ENCODE measurements at places on chromosomes 12 and 14.

DNA sequence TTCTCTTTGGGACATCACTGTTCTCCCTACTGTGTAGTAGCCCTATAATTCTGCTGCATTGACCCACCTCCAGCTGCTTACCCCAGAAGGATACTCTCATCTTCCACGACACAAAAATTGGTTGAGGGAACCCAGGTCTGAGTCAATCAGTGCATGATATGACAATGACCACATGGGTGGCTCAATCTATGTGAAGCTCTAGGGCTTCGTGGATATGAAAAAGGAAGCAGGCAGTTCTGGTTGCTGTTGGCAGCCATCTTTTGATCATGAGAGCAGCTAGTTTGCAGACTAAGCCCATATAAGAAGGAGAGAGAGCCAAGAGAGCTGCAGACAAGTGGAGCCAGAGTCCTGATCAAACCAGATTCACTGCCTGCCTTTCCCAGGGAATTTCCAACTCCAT is 57.9 kb downstream of the AVPR1A start:
- DNase-seq, result no peak

- peak; percentile 49 for DNase-seq
Measured at GRCh38 chr12:118103201-118103600, 610 bp downstream of the VSIG10 start.

DNA sequence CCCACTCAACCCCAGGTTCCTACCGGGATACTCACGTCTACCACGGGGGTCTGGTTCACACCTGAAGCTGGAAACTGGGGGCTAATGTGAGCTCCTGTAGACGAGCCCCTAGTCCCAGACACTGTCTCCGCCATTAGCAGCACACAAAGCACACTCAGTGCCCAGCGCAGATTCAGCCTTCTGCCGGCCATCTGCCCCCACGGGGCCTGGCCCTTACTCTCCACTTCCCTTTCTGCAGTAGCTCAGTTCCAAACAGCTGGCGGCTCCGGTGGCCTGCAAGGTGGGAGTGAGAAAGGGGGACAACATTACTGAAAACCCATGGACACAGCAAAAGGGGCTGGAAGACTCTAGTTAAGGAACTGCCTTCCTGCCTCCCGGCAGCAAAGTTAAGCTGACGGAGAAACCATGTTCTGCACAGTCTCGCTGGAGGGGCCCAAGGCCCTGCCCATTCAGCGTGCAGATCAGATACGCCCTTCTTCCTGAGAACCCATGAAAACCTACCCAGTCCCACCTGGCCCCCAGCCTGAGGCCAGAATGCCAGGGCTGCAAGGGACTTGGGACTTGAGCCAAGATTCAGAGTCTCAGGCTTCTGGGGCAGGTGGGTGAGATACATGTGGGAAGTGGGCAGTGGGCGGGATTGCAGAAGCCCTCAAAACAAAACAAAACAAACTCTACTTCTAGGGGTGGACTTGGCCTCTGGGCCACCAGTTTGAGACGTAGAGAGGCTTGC is 2.1 kb downstream of the SLC8B1 start:
- DNase-seq, result no peak

- no peak for DNase-seq
Measured at GRCh38 chr14:41498959-41499358, 107.7 kb upstream of the LRFN5 start.

- DNase-seq, result no peak
Measured at GRCh38 chr14:52527052-52527451, 25.3 kb downstream of the TXNDC16 start.

DNA sequence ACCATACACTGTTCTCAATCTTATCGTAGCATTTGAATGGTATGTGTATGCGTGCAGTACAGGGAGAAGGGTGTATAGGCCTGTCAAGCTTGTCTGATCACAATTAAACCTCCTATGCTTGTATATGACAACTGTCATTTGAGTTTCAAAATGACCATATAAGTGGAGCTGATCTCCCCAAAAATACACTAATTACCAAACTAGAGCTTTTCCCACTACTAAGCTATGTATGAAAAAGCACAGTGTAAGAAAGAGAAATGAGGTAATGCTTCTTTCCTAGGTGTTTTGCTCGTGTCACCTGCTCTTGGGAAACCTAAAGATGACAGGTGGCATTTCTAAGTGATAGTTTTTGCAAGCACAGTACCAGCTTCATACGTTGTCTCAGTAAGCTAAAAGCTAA is 1.1 kb upstream of the STK38L start:
- no peak for DNase-seq

DNA sequence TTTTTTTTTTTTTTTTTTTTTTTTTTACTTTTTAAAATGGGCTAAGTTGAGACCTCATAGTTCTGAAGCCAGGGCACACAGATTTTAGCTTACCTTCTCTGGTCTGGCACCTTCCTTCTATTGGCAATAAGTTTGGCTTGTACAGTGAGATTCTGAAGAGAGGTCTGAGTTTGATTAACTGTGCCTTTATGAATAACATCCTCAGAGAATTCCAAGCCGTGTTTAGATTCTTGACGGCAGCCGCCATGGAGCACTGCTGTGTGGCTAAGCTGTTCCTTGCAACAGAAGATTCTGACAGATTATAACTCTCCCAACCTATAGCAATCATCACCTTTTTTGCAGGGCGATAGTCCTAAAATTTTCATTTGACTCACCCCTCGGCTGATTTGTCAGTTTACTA is 354.9 kb upstream of the FAR2 start:
- no peak for DNase-seq

DNA sequence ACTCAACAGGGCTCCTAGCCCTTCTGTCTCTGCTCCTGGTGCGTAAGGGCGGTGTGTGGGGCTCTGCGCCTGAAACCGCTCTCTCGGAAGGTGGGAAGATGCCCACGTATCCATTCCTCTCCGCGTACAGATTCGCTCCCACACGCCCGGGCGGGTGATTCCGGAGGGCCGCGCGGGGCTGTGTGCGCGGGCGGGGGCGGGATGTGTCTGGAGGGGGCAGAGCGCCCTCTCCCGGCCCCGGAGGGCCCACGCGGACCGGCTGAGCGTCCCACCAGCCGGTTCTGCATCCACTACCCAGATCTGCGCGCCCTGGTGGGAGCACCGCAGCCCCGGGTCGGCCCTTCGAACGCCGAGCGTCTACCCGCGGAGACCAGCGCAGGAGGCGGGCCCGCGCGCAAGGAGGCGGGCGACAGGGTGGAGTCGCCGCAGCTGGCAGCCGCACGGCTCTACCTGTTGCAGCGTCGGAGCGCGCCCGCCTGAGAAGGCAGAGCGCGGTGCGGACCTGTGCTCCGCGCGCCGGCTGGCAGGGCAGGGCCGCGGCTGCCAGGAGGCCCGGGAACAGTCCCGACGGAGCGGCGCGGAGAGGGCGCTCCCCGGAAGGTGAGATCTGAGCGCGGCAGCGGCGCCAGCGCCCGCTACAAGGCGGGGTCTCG is 1.4 kb upstream of the KCNK13 start:
- peak; percentile 86 for DNase-seq

DNA sequence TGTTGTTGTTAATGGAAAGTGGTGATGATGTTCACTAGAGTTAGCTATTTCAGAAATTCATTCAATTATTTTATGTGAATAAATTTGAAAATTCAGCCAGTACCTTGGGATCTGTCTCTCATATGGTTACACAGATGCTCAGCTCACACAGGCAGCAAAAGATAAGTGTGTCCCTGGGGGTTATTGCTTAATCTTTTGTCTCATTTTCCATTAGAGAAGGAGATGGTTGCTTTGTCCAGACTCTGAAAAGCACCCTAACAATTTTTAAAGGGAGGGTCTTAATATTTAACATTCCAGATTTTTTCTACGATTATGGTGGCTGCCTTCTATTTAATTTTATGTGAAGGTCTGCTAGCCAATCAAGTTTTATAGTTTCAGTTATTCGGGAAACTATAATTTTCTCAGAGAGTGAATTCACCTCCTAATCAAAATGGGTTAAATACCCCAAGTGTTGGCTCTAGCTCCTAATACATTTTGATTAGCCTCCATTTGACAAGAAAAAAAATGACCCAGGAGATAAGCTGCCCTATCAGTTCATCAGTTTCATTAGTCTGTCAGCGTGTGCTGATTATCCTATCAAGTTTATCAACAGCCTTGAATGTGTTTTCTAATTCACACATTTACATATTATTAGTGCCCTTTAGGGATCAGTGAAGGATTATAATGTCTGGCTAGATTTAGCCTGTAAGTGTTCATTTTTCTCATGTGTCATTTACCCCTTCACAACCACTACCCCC is 282.1 kb downstream of the TMTC2 start:
- no peak for DNase-seq

GRCh38 chr14:81455390-81455789 is 55.3 kb upstream of the STON2 start:
- DNase-seq, result no peak

DNA sequence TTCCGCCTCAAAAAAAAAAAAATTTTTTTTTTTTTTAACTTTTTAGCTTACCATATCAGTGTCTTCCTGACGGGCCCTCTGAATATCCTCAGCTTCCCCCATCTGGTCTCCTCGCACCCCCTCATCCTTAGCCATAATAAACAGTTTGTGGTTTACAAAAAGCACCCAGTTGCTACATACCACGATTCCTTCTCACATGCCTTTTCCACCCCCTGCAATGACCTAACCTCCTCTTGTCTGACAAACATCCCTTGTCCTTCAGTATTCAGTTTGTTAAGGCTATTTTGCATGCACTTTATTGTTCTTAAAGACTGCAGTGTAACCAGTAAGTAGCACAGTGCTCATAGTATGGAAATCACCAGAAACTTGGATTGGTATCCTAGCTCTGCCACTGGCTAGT is 88.5 kb downstream of the PPM1H start:
- no peak for DNase-seq

- no peak for DNase-seq
Measured at GRCh38 chr12:27345376-27345775, 12.7 kb downstream of the BMAL2 start.

DNA sequence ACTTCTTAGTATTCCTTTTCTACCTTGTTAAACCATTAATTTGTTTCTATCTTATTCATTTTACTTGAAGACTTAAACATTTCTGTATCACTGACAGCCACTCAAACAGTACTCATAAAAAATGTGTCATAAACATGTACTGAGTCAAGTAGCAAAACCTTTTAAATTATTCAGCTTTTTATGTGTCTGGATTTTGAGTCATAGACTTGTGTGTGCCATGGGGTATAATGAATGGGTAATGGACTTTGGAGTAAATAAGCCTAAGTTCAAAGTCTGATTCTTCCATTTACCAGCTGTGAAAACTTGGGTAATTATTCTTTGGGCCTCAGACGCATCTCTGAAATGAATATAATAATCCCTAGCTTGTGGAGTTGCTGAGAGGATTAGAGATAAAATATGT is 199.0 kb downstream of the RAD51B start:
- DNase-seq, result no peak
